AG04449 (cell line): ENCODE measurements at places on chromosomes 16 and 17.

- DNase-seq: no peak
Measured at GRCh38 chr17:44086364-44087311, 16.1 kb downstream of the G6PC3 start.

DNA sequence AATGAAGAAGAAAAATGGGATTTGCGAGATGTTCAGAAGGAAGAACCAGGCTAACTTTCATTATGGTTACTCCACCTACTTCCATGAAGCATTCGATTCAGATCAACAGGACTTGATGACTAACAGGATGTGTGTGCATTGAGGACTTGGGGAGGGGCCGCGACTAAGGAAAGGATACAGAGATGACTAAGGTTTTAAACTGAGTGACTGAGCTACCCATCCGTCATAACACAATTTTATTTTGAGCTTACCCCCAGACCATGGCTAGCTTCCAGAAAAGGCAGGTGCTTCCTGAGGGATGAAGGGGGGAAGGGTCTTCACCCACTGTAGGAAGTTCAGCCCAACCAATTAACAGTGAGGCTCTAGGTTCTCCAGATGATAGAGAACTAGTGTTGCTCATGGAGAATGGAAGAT is 2.5 kb upstream of the CDYL2 start:
- peak; percentile 9 for DNase-seq

GRCh38 chr17:47695429-47696376 is 1.7 kb downstream of the TBKBP1 start:
- DNase-seq: no peak

DNA sequence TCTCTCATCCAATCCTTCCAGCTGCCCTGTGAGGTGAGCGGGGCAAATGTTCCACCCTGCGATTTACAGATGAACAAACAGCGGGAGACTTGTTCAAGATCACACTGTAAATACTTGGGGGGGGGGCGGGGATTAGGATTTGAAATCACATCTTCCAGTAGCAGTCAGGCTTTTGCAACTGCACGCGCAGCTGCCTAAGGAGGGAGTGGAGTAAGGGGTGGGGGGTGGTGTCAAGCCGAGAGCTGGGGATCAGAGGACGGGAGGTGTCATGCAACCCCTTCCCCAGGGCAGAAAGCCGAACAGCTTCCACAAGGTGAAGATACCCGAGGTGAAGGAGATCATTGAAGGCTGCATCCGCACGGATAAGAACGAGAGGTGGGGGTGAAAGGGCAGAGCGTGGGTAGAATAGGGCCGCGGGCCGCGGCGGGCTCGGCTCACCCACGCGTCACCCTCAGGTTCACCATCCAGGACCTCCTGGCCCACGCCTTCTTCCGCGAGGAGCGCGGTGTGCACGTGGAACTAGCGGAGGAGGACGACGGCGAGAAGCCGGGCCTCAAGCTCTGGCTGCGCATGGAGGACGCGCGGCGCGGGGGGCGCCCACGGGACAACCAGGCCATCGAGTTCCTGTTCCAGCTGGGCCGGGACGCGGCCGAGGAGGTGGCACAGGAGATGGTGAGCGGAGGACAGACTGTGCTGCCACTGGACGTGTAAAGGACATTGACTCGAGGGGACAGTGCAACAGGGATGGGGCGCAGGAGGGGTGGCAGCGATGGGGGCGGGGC is 4.6 kb downstream of the WNK4 start:
- DNase-seq: no peak

GRCh38 chr16:26885674-26886073 is 181.1 kb upstream of the C16orf82 start:
- DNase-seq: no peak

- no peak for DNase-seq
Measured at GRCh38 chr16:77917971-77918370, 104.4 kb upstream of the CLEC3A start.

GRCh38 chr16:84547546-84548061 is 43.1 kb upstream of the MEAK7 start:
- no peak for DNase-seq
